ENCODE measurements at places on chromosomes 11 and 22.

- DNase-seq = no peak
Measured at GRCh38 chr22:20766530-20766929, 7.4 kb upstream of the SERPIND1 start.

- peak; percentile 27 for DNase-seq
Measured at GRCh38 chr11:64485074-64485473, 105.9 kb upstream of the SLC22A12 start.

DNA sequence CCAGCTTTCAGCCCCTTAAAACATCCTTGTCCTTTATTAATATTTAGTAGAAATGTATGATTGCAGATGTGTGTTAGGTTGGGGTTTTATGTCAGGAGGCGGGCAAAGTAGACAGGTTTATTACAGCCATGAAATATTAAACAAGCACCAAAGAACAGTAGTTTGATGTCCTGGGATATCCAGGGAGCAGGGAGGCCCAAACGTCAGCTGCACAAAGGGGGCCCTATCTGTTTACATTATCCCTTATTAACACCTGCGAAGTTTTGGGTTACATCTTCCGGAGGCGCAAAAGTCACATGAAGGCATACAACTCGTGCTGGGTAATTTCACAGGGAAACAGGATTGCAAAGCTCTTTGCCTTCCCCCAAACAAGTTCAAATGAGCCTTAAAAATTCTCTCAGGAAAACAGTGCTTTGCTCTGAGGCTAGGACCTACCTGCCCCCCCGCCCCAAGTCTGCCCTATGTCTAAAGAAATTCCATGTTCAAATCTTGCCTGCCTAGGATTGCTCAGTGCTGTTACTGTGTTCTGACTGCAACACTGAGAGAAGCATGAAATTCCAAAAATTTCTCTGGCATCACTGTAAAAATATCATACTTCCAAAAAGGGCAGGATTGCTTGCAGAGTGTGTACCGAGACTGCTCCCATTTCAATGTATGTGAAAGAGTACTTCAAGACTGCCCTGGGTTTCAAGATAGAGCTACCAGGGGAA lies 8.9 kb downstream of the MN1 start:
- DNase-seq = no peak

DNA sequence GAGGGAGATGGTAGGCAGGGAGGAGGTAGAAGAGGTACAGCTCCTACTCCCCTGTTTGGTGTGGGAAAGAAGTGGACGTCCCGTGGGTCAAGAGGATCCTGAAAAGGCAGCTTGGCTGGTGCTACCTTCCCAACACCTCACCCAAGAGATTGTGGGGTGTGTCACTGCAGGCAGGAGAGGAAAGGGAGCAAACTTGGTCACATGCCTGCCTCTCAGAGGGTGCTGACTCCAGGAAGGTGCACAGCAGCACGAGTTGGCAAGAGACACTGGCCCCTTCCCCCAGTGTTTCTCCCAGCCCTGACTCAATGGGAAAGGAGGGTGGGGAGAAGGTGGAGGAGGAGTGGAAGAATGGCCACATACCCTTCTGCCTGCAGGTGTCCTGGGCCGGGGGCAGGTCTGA lies 99.6 kb downstream of the CSNK2A3 start:
- DNase-seq = no peak

DNA sequence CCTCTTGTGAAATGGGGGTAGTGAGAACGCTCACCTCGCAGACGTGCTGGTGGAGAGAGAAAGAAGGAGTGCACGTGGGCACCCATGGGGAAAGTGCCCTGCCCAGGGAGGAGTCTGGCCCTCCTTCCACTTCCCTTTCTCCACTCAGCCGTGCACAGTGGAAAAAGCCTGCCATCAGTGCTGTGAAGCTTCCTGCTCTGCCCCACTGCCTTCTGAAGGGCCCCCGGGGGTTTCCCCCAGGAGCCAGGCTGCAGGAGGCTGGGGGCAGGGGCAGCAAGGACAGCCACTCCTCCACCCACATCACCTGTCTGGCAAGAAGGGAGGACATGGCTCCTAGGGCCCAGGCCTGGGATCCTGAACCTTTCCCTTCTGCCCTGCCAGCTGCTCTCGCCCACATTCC lies 7.6 kb downstream of the TP53I11 start:
- no peak for DNase-seq

GRCh38 chr11:62611705-62612365 lies 740 bp downstream of the EML3 start:
- DNase-seq = no peak

GRCh38 chr11:71249301-71249700 lies 3.1 kb downstream of the SHANK2 start:
- peak; percentile 31 for DNase-seq

- DNase-seq = no peak
Measured at GRCh38 chr11:17574141-17575091, 27.4 kb downstream of the OTOG start.

DNA sequence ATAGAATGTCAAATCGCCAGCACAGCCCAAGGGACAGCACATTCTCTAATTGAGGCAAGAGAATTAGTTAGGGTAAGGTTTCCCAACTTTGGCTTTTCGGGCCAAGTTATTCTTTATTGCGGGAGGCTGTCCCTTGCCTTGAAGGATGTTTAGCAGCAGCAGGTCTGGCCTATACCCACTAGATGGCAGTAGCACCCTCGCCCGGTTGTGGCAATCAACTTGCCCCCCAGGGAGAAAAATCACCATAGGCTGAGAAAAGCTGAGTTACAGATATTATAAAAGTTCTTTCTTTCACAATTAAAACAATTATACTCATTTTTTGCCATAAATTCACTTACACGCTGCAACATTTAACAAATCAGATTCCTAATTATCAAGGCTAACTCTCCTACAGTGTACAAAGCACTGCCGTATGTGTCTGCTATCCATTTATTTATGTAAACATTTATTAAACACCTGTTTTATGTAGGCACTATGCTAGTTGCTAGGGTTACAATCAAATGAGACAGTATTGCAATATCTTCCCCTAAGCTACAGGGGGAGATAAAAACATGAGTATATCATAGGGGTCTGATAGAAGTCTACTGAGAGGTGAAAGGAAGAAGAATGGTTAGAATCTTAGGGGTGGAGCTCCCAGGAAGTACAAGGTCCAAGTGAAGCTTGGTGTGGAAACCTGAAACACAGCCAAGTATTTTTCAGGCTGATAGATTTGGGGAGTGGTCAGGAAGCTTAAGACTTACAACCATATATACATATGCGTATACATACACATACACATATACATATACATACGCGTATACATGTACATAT lies 452.3 kb downstream of the RAB38 start:
- DNase-seq = no peak

GRCh38 chr22:50498322-50498890 lies 9.1 kb downstream of the LMF2 start:
- DNase-seq = peak; percentile 84

- no peak for DNase-seq
Measured at GRCh38 chr22:19971276-19972124, 29.9 kb upstream of the TXNRD2 start.

DNA sequence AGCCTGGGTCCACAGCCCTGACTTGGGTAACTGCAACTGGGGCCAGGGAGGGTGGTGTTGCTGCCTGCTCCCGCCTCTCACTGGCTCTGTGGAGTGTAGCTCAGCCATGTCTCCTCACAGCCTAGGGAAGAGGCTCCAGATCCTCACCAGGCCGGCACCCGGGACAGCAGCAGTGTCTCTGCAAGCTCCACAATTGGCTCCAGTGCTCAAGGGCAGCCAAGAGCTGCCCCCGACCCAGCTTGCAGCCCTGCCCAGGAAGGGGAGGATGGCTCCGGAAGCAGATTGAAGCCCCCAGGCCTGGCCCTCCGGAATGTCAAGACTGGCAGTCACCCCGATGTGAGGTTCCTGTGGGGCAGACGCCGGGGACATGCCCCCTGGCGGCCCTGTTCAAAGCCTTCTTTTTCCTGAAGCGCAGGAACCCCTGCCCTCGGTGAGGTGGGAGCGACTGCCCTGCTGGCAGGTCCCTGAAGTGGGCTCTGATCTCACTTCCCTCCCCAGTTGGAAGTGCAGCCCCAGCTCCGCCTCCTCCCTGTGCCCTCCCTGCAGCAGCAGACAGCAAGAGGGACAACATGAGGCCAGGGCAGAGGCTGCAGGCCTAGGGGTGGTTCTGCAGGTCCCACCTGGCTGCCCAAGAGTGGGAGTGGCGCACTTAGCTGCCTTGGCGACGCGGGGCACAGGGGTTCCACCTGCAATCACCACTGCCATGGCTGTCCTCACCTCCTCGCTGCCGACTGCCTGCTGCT lies 816.2 kb upstream of the LUZP2 start:
- no peak for DNase-seq

GRCh38 chr11:103668859-103669258 lies 367.6 kb upstream of the DDI1 start:
- DNase-seq = no peak

GRCh38 chr11:106695506-106695905 lies 322.8 kb downstream of the GUCY1A2 start:
- DNase-seq = no peak

DNA sequence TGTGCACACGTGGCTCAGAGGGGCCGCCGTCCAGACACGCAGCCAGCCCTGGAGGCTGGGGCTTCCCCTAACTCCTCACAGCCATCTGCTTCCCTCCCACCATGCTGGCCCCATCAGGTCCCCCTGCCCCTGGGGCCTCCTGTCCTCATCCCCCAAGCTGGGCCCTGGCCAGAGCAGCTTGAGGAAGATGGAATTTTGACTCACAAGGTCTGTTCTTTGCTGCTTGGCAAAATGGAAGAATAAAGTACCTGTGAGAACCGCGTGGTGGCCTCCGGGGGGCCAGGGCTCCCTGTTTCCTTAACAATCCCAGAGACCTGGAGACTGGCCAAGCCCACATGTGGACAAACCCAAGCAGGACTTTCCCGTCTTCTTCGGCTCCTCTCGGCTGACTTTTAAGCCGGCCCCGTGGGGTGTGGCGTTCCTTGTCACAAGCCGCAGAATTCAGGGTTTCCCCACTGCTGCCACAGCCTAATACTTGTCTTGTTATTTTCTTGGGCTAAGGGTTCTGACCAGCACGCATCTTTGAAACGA lies 872.8 kb downstream of the BRD1 start:
- peak; percentile 37 for DNase-seq

DNA sequence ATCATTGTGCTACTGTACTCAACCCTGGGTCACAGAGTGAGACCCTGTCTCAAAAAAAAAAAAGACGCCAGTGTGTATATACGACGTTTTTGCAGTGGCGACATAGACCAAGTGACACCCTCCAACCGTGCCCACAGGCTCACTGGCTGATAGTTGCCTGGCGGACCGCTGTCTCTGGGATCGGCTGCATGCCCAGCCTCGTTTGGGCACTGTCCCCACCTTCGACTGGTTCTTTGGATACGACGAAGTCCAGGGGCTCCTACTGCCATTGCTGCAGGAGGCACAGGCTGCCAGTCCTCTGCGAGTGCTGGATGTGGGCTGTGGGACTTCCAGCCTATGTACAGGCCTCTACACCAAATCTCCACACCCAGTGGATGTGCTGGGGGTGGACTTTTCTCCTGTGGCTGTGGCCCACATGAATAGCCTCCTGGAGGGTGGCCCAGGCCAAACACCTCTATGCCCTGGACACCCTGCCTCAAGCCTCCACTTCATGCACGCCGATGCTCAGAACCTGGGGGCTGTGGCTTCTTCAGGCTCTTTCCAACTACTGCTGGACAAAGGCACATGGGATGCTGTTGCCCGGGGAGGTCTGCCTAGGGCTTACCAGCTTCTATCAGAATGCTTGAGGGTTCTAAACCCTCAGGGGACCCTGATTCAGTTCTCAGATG lies 1.3 kb downstream of the CSKMT start:
- DNase-seq = no peak

DNA sequence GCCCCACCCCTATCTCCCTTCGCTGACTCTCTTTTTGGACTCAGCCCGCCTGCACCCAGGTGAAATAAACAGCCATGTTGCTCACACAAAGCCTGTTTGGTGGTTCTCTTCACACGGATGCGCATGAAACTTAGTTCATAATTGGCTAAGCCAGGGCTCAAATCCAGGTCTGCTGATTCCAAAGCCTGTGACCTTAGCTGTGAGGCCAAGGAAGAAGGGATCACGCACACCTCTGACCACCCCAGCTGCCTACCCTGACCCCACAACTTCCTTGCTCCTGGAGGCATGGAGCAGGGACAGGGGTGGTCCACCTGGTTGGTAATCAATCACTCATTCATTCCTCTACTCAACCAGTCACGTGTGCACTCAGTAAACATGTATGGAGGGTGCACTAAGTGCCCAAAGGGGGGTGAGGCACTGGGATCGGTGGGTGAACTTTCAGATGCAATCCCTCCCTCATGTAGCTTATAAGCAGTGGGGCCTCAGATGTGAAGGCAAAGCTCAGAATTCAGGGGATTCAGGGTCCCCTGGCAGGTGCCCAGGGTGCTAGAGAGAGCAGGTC lies 10.3 kb downstream of the FXYD2 start:
- DNase-seq = no peak

DNA sequence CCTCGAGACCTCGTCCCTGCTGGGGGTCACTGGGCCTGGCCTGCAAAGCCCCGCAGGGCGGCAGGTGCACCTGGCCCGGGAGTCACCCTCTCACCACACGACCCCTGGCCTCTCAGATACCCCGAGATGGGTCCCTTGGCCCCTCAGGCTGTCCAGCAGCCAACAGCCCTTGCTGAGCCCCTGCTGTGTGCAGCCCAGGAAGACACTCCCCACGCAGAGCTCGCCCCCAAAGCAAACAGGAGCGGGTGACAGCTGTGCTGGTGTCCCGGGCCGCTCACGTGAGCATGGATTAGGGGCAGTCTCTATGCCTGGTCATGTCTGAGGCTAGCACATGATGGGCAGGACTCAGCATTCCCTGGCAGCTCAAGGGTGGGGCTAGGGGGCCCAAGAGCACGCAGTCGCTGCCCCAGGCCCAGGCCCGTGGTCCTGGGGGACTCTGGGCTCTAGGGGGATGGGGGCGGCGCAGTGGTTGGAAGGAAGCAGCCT lies 31.3 kb downstream of the WNT7B start:
- DNase-seq = no peak

DNA sequence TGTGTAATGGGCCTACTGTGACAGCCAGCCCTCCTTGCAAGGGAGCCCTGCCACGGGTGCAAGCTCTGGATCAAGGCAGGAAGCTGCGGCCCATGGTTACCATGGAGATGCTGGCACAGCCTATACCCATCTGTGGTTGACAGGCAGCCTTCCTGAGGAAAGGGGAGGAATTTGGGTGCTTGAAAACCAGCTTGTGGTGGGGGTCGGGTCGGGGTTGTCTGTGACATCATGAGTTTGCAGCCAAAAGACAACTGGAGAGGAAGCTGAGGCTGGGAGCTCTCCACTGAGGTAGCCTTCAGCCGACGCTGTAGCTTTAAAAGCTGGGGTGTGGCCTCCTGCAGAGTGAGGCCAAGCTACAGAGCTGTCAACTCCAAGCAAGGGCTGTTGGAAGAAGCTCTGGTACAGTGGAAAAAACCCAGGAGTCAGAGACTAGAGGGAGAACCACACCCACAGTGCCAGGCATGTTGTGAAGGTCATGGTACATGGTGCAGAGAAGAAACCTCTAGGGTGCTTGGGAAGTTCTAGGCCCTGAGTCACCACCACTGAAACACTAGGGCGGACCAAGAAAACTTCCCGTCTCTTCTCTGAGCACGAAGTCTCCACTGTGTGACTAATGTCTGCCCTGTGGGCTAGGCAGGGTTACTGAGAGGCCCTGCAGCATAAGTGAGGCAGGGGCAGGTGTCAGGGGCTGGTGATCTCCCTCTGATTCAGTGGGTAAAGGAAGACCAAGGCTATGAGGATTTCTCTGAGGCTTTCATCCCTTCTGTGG lies 10.8 kb upstream of the LDHA start:
- peak; percentile 74 for DNase-seq

GRCh38 chr11:128246364-128246801 lies 341.0 kb downstream of the ETS1 start:
- DNase-seq = no peak
